Hypothalamus (tissue), 51 donors: ENCODE measurements at places on chromosomes 12 and 14.

- DNase-seq = no peak
Observed at GRCh38 chr12:59499774-59500173, 96.1 kb upstream of the SLC16A7 start.

- no peak for DNase-seq
Observed at GRCh38 chr14:77026930-77027537, 1.5 kb downstream of the IRF2BPL start.

- no peak for DNase-seq
Observed at GRCh38 chr12:32811686-32812392, 56.1 kb upstream of the YARS2 start.

GRCh38 chr12:98352218-98352811 lies 163.1 kb upstream of the TMPO start:
- no peak for DNase-seq

DNA sequence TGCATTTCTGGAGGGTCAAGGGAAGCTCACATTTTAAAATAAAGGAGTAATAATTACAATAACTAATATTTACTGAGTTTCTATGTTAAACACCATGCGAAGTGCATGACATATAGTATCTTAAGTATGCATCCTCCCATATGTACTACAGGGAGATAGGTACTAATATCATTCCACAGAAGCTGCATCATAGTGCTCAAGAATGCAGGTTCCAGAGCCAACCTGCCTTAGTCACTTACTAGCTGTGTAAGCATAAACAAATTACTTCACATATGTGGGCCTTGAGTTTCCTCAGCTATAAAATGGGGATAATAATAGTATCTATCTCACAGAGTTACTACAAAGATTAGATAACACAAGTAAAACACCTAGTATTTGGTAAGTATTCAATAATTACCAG lies 18.3 kb downstream of the ARMH4 start:
- DNase-seq = no peak

GRCh38 chr14:20781803-20782202 lies 735 bp downstream of the RNASE6 start:
- no peak for DNase-seq

- no peak for DNase-seq
Observed at GRCh38 chr14:34770901-34771300, 56.5 kb upstream of the CFL2 start.

GRCh38 chr14:56125772-56126636 lies 7.8 kb downstream of the PELI2 start:
- DNase-seq = no peak

GRCh38 chr12:69435644-69436043 lies 34.5 kb upstream of the FRS2 start:
- DNase-seq = no peak

- no peak for DNase-seq
Observed at GRCh38 chr14:89188492-89188891, 228.5 kb downstream of the FOXN3 start.

DNA sequence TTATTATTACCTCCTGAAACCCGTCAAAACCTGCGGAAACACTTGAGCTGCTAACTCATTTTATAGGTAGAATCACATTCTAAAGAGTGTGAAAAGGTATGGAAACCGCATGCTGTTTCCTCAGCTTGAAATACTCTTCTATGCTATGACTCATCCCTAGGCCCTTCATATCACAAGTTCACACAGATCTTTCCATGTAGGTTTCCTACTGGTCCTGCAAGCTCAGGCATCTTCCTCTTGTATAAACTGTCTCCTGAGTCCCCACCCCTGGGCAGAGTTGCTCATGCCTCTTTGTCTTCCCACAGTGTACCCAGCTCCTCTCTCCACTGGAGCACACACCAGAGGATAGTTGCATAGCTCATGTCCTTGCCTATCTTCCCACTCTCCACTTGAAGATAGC lies 84.7 kb downstream of the CMAS start:
- no peak for DNase-seq

DNA sequence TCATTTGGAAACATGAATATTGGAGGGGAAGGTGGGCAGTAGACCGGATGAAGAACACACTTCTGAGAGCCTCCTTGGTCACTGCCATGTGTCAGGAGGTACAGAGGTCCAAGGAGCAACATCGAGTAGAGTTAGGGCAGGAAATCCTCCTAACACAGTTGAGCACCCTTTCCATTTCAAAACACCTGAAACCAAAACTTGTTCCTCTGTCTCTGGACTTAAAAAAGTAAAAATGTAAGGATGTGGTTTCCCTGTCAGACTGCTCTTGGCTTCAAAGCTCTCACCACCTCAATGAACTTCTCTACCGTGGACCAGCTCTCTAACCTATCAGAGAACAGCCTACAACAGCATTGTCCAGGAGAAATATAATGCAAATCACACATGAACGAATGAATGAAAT lies 573.9 kb downstream of the NOVA1 start:
- DNase-seq = no peak

DNA sequence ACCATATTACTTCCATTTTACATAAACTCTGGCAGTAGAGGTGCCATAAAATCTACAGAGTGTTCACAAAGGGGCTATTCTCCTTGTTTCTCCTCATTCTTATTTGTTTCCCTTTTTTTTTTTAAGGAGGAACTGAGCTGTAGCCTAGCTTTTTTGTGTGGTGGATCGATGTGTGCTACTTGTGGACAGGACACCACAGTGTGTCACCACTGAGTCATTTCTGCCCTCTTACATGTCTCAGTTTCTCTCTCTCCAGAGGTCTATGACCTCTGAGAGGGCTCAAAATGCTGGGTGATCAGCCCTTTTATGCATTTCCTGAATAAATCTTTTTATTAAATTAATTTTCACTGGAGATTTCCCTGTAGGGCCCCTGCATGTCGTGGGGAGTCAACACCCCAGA lies 370.2 kb downstream of the ADGRD1 start:
- no peak for DNase-seq

GRCh38 chr12:4866299-4866698 lies 43.4 kb upstream of the KCNA1 start:
- no peak for DNase-seq

DNA sequence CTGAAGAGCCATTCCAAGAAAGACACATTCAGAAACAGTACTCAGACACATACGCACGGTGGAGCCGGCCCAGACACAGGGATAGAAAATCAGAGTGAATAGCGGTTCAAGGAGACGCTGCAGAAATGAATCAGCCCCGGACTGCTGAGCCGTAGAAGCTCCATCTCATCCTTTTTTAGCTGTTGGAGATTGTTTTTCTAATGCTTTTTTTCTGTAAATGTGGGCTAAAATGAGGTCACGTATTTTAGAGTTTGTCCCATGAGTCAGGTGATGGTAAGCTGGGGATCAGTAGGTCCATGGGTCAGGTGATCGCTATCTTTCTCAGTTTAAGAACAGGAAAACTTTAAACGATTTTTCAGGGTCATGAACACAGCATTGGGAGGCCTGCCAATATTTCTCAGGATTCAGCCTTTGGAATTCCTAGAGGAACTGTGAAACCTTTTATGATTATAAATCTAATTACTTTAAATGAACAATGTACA lies 202.4 kb downstream of the ITPR2 start:
- no peak for DNase-seq

GRCh38 chr12:42908712-42909111 lies 319.2 kb upstream of the PRICKLE1 start:
- DNase-seq = no peak

DNA sequence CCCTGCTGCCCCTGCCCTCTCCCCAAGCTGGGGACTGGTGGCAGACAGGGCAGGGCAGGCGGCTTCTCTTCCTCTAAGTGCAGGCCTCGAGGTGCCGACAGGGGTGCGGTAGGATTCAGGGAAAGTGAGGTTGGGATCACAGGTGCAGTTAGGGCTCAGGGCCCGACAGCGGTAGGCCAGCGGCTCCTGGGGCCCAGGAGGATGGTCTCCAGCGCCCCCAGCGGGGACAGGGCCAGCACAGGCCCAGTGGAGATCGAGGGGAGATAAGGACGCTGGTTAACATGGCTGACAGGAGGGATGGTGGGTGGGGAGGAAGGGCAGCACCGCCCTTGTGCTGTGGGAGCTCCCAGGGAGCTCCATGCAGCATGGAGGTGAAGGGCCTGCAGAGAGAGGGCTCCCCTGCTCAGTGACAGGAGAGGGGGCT lies 935 bp upstream of the CRIP1 start:
- no peak for DNase-seq

DNA sequence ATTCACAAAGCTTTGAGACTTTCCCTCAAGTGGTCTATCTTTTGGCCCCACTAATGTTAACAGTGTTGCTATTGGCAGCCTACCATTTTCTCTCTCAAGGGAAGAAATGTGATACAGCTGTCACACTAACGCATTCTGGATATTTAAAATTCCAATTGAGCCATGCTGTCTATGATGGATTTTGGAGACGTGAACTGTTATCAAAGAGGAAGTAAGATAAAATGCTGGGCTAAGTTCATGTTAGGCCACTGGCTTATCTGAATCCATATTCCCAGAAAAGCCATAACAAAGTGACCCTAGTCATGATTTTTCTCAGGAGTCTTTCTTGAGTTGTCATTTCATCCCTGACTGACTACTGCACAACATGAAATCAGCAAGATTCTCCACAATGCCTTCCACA lies 200.2 kb downstream of the PHLDA1 start:
- no peak for DNase-seq

DNA sequence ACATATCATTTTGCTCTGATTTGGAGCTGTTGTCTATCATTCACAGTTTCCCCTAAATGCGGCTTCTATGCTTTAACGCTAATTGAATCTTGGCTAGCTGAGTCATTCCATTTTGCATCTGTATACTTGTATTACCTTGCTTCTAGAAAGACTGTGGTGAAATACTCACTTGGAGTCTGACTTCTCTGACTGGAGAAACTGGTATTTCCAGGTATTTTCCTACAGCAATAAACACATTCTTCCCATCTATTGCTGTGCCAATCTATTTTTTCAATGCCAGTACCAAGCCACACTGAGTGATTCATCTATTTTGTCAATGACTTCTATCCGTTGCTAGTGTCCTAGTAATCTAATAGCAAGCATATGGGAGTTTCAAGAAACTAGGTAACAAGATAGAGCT lies 76.0 kb upstream of the ST8SIA1 start:
- DNase-seq = no peak

GRCh38 chr12:114697243-114697716 lies 13.3 kb upstream of the TBX3 start:
- no peak for DNase-seq

GRCh38 chr14:33908540-33909223 lies 42.2 kb downstream of the EGLN3 start:
- DNase-seq = no peak

DNA sequence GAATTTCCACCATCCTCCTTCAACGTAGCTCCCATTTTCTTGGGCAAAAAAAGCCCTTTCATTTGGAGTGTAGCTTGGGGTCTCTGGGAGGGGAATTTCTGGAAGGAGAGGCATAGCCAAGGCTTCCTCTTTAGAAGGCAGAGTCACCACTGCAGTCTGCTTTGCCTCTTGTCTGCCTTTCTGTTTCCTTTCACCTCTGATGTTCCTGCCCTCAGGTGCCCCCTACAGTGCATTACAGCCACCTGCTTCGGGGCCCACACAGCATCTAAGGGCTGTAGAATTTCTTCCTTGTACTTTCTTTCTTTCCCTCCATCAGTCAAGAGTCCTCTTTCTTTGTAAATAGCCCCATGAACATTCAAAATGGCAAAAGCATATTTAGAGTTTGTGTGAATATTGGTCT lies 1313.9 kb downstream of the TMEM121 start:
- DNase-seq = no peak

GRCh38 chr12:56293795-56294194 lies 6.3 kb downstream of the CS start:
- no peak for DNase-seq

DNA sequence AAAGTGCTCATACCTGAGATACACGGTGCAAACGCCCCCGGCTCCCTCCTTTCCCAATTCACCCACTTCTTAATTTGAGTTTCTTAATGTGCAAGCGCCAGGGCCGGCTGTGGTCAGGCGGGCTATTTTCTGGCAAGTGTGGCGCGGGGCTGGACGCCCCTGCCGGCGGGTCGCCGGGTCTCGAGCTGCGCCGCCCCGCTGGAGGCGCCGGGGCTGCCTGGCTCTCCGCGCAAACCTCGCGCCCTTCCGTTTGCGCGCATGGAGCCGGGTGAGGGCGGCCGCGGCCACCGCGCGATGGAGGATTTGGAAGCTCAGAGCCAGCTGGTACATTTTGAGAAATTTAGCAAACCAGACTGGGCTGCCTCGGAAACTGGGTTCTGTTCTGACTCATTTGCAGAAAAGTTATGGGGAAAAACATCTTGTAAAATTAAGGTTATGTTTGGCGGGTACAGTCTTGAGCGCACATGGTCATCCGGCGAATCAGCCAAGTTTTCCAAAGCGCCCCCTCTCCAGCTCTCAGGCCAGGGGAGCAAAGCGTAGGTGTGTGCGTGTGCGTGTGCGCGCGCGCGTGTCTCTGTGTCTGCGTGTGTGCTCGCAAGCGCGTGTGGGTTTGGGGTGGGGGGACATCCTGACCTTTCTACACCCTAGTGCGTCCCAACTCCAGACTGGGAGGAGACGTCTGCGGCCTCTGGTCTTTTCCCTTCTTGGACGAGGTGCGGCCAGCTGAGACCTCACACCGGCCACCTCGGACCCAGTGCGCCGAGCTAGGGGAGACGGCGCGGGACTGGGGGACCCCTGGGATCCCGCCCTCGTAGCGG lies 6.5 kb upstream of the OTX2 start:
- no peak for DNase-seq

GRCh38 chr12:121990114-121990647 lies 31.5 kb upstream of the BCL7A start:
- no peak for DNase-seq

DNA sequence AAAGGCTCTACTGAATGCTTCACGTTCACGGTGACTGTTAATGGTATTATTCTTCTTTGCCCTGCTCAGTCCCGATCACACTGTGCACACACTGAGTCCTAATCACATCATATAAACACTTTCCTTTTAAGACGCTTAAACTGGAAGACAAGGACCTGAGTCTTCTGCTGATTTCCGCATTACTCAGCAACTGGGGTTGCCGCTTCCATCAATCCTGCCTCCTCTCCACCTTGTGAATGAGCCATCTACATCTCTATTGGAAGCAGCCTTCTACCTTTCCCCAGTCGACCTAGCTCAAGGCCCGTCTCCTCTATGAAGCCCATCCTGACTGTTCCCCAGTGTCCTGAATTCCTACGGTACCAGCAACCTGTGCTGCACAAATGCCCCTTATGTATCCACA lies 104.7 kb downstream of the NCOR2 start:
- DNase-seq = no peak

DNA sequence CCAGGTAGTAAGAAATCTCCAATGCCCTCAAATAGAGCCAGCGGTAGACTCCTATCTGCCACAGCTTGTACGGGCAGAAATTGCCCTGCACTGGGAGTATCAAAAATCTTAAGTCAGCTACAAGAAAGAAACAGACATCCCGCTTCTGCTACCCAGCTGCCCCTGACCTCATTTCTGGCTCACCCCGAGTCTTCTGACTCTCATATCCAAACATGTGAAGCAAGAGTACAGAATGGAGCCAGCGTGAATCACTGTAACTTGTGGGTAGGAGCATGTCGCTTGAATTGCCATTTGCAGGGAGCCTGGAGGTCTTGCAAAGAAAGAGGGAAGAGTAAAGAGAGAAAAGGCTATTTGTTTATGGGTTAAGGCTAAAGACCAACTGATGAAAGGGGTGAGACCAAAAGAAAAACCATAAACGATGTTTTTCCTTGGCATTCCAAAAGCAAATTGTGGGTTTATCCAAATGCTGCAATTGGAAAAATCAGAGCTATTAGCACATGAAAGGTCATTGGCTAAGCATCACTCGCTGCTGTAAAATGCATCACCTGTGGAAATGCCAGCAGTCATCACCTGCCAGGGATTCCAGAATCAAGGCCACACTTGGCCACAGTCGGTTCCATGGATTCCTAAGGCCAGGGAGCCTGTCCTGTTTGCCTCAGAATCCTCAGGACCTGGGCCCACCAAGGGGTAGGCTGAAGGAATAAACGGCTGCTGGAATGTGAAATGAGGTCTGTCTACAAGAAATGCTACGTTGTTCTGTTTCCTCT lies 86.6 kb downstream of the FOXN3 start:
- DNase-seq = no peak
